ENCODE measurements at places on chromosomes 4 and X.

DNA sequence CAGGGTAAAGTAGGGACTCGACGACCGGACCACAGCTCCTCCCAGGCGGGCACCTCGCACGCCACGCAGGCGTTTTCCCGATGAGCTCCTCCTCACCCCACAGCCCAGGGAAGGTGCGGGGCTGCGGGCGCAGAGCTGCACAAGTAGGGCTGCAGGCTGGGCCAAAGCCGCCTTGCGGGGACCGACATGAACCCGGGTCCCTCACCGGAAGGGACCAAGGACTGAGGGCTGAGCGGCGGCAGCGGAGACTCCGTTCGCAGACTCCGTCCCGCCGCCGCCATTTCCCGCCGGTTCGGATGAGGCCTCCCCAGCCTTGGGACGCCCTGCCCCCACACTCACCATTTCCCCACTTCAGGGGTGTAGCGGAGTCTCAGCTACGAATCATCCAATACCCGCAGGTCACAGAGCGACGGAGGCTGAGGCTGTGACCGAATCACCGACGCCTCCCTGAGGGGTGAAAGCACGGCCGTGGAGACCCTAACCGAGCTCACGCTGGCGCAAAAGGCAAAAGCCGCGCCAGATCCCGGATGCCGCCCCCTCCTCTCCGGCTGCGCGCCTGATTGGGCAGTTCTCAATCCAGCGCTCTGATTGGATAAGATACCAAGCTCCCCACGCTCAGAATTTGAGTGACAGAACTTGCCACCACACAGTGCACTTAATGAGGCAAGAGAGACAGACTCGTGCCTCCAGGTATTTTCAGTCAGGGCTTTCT is at the start of gene ZNF732:
Gene ZNF732 (minus strand): TSS at position 506 of the 712 bp plus-strand sequence. CDS start 164 bp downstream, at position 342.
- DNase-seq, result no peak

GRCh38 chrX:97639526-97639925 is 755.8 kb downstream of the RPA4 start:
- DNase-seq, result no peak

DNA sequence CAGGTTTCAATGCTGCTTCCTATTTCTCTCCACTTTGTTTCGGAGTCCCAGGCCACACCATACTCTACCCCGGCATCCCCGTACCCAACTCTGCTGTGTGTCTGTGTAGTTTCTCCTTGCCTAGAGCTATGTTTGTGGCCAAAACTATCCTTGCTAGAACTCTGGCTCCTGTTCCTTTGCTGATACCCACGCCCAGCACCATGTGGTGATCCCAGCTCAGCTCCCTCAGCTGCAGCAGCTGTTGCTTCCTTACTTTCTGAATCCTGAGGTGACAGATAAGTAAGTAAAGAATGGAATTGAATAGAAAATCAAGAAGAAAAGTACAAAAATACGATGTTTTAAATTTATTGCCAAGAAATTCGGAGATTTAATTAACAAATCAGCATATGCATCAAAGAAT is 55.8 kb downstream of the CASP3 start:
- no peak for DNase-seq

- no peak for DNase-seq
Observed at GRCh38 chr4:22458098-22458497, 57.8 kb downstream of the ADGRA3 start.

DNA sequence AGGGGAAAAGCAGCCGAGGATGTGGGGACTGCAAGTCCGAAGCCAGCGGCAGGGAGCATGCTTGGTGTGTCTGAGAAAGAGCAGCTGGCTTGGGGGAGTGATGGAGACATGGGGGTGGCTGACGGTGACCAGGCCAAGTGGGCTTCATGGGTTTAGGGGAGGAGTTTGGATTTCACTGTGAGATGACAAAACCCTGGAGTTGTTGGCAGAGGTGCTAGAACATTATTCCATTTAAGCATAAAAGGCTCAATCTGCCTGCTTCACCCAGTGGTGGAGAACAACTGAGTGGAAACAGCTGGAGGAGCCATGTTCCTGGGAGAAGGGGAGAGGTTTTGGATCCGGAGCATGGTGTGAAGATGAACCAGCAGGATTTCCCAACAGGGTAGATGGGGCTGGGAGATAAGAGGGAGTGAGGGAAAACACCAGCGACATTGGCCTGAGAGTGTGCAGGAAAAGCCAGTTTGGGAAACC is 318.0 kb upstream of the TAPT1 start:
- DNase-seq, result no peak

- DNase-seq, result no peak
Observed at GRCh38 chr4:173337463-173337862, 3.3 kb upstream of the HMGB2 start.

DNA sequence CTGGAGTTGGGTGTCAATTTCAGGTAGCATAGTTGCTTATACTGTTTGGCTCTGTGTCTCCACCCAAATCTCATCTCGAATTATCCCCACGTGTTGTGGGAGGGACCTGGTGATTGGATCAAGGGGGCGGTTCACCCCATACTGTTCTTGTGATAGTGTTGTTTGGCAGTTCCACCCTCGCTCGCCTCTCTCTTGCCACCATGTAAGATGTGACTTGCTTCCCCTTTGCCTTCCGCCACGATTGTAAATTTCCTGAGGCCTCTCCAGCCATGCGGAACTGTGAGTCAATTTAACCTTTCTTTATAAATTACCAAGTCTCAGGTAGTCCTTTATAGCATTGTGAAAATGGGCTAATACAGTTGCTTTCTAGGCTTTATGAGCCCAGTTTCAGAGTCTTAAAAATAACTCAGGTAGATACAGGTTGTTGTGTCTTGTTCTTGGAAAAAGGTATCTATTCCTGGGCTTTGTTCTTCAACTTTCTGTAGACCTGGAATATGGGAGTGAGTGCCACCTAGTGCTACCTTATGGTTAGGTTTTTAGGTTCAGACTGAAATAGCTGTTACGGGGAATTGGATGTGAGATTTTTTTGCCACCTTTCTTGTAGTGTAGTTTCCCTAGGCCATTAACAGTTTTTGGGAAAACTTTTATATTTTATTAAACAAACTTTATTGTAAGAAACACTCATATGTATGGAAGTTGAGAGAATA is 15.6 kb downstream of the PGK1 start:
- no peak for DNase-seq

All from activated CD8-positive, alpha-beta memory T cell treated with anti-CD3 and anti-CD28 coated beads for 1 hour (primary cell).